Fibroblast of mammary gland (primary cell): ENCODE measurements at places on chromosomes 5 and 9.

GRCh38 chr5:57304931-57305330, 131.1 kb downstream of the GPBP1 start:
- DNase-seq, result no peak

DNA sequence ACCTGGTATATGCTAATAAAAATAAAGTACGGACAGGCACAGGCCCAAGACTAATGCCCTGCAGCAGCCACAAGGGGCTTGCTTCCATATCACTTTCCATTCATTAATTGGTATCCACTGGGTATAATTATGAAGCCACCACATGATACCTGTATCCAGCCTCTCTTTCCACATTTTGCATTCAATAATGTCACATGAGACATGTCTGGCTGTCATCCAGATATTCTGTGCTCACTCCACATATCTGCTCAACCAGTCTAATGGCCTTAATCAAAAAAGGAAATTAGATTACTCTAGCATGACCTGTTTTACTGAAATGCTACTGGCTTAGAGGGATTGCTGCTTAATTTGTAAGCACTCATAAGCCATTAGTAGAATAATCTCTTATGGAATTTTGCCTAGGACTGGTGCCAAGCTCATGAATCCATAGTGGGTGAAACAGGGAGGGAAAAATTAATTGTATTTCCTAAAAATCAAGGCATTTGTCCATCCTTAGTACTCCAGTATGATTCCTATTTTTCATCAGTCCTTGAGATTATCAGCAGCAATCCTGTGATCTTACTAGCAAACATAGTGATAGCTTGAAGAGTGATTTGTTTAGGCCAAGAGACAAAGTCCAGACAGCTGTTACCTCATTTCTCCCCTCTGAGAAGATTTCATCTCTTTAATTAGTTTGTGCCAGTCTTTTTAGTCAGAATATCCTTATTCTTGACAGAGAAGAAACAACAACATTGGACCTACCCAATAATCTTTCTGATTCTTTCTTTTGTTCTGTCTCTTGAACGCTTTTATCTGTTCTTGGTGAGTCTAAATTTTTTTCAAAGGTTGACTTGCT, 119.2 kb upstream of the ABCA1 start:
- DNase-seq, result no peak

DNA sequence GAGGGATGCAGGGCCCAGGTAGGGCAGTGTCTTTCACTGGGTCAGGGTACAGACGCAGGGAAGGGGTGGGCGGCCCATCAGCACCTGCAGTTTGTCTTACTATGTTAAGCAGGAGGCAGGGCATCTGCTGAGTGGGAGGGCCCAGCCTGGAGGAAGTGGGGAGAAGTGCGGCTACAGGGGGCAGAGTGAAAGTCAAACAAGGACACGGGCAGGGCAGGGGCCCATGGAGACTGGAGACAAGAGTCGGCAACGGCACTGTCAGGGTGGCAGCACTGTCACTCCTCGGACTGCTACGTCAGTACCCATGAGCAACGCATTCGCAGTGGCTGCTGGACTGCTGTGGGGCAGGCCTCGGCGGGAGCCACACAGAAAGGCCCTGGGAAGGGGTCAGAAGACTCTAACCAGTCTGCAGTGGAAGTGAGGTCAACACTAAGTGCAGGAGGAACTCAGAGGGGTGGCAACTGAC, 19.7 kb downstream of the CAMSAP1 start:
- no peak for DNase-seq

DNA sequence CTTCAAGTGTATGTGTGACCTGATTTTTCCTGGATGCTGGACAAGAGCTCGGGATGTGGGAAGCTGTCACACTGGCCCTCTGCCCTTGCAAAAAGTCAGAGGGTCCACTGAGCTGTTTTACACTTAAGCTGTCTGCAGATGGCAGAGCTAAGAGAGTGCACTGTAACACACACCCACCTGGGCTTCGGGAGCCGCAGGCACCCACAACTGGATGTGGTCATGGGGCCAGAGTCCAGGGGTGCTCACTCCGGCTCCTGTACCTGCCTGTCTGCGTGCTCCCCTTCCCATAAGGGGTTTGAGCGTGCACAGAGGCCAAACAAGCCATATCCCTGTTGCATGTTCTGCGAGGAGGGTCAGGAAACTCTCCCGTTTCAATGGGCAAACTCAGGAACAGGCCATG, 82.5 kb downstream of the LRRC70 start:
- DNase-seq, result no peak

- DNase-seq, result no peak
Measured at GRCh38 chr9:88736136-88736637, 201.2 kb downstream of the NXNL2 start.

GRCh38 chr9:36288070-36288469, 29.8 kb upstream of the GNE start:
- no peak for DNase-seq

- no peak for DNase-seq
Measured at GRCh38 chr5:115262011-115262320, 711 bp downstream of the PGGT1B start.

- no peak for DNase-seq
Measured at GRCh38 chr5:144230806-144231205, 60.1 kb downstream of the KCTD16 start.

DNA sequence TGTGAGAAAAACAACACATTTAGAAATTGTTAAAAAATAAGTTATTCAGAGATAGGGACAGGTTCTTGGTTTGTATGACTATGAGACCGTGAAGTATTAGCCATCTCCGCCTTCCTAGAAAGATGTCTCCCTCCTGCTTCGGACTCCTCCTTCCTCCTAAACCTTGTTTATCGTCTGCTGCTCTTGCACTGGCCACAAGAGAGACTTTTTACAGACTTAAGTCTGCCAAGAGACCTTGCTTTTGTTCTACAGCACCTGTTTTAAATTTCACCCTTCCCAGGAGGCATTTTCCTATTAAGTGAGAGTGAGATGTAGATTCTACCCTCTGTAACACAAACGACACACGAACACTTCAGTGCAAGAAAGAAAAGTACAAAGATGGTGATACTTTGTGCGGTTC, 274.6 kb downstream of the ARHGEF28 start:
- no peak for DNase-seq

- no peak for DNase-seq
Measured at GRCh38 chr9:5402217-5402616, 35.5 kb downstream of the PLGRKT start.

- DNase-seq, result no peak
Measured at GRCh38 chr5:110736753-110737152, 2.1 kb upstream of the SLC25A46 start.

GRCh38 chr9:136107155-136107952, 11.3 kb downstream of the TMEM250 start:
- no peak for DNase-seq

- peak; percentile 86 for DNase-seq
Measured at GRCh38 chr5:172411484-172412072, 42.7 kb downstream of the SH3PXD2B start.

GRCh38 chr5:178895615-178896571, at the start of gene ZFP2:
ZFP2 (plus strand) TSS chr5:178895913; CDS start chr5:178931314, 35,401 bp downstream.
- peak; percentile 42 for DNase-seq

DNA sequence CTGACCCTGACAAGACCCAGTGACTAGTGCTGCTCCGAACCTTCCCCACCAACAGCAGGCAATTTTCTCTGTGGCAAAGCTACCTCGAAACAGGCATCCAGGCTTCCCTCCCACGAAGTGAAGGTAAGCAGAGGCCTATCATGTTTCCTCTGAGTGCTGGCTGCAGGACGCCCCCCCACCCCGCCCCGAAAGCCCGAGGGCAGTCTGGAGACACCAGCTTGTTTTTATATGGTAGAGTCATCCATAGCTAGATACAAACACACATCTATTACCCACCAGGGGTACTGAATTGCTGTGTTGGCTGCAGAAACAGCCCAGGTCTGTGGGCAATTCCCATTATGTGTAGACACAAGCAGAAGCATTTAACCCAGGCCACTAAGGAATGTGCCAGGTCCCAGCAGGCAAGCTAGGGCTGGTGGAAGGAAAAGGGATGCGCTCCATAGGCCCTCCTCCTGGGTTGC, 40.4 kb downstream of the LIX1 start:
- DNase-seq, result no peak

DNA sequence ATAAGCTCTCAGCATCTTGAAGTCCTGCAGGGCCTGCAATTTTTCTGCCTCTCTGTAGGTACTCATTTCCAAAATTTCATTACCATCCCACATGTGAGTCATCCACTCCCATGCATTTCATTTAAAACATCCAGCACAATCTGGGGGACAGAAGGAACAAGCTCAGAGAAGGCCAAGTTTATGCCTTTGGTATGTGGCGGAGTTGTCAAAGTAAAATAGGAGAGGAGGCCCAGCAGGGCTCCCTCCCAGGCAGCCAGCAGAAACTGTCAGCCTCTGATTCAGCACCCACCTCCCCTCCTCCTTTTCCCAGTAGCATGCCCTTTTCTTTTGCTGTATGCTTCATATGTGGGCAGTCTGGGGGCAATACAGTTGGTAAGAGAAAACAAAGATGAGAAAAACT, 126.4 kb upstream of the ZNF366 start:
- DNase-seq, result peak; percentile 83

- DNase-seq, result no peak
Measured at GRCh38 chr9:17425384-17425783, 153.5 kb upstream of the SH3GL2 start.

DNA sequence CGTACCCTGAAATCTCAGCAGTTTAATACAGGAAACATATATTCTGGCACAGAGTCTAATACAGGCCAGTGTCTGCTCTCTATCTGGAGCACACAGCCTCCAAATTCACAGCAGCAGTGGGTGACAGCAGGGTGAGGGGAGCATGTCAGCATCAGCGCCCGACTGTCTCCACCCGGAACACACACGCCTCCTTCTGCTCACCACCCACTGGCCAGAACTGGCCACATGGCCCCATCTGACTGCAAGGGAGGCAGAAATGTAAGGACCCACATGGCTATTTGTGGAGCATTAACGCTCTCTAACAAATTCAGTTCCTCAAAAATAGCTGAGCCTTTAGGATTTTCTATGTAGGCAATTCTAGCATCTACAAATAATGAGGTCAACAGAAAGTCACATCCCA, 24.6 kb downstream of the UBE2QL1 start:
- DNase-seq, result no peak

GRCh38 chr5:39717176-39717897, 292.6 kb upstream of the DAB2 start:
- peak; percentile 54 for DNase-seq

DNA sequence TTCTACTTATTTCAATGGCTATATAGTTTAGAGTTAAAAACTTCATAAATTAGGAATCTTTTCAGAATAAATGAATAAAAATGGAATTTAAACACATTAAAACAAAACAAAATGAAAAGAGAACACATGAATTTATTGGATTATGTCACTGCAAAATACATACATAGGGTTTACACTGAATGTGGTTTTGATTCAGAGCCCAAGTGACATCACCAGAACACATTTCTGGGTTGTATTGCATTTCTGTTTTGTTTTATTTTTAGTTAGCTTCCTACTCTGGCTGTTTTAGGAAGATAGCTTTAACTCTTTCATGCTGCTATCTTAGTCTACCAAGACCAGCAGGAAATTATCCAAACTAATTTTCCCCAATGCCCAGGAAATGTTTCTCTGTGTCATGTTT, 1935.0 kb downstream of the EFNA5 start:
- DNase-seq, result no peak

- DNase-seq, result no peak
Measured at GRCh38 chr9:77912895-77913693, 118.5 kb downstream of the GNAQ start.

GRCh38 chr9:127812936-127813675, 10.4 kb downstream of the FPGS start:
- DNase-seq, result no peak

DNA sequence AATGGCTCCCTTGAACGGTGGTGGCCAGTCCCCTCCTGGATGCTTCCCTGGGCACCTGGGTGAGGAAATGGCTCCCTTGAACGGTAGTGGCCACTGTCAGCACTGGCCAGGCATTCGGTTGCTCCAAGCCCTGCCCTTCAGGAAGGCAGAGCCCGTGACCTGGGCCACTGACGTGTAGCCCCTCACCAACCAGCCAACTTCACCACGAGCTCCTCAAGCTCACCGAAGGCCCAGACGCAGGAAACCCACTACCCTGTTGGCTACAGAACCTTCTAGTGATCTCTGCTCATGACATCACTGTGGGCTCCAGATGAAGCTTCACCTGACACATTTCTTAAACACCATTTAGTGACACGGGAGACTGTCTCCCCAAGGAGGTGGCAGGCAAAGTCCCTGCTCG, 9.2 kb downstream of the SLC6A3 start:
- DNase-seq, result no peak

DNA sequence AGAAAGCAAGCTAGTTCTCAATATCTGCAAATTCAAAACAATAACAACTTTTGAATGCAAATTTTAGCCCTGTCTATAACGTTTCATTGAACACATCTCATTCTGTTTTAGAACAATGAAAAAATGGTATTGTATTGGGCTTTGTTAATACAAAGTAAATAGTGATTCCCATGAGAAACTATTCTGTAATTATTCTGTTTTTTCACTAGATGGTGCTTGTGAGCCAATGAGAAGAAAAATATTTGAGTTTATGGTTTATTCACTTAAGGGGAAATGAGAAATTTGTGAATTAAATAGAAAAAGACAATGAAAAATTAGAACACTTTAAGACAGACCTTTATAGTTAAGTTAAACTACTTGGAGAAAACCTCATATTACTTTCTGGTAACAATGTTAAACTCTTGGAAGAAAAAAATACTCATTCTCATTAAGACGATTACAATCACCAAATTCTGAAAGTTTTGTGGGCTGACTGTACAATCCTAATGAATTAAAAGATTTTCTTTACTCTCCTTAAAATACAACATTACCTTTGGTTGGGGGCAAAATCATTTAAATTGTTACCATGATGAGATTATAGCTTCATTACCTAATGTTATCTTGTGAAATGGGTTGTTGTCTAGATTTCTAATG, 127.0 kb downstream of the NNT start:
- DNase-seq, result peak; percentile 65

DNA sequence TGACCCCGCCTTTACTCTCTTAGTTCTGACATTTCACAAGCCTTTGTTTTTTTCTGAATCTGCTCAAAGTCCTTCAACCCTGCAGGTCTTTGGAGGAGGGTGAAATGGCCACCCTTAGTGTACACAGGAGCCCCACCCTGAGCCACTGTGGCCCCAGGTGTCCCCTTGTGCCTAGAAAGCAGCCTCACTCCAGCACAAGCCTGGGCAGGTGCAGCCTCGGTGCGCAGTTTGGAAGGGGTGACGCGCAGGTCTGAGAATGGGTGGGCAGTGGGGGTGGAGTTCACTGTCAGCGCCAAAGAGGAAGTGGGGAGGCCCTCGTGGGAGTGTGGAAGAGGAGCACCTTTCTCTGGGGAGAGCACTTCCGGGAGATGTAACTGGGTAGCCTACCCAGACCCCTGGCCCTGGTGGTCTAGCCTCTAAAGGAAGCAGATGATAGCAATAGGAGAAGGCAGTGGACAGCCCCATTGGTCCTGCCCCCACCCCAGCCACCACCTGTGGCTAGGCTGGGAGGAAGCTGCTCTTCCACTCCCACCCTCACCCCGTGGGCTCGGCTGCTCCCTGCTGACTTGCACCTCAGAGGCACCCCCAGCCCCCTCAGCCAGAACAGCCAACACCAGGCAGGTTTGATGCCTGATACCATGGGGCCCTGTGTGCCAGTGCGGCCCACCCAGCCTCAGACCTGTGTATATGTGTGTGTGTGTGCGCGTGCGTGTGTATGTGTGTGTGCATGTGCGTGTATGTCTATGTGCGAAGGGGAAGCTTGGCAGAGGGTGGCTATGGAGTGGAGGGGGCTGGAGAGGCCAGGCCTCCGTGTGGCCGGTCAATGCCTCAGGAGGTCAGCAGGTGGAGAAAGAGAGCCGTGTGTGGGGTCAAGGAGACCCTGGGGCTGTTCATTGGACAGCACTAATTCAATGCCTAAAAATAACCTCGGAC, 16.8 kb upstream of the DAB2IP start:
- DNase-seq, result peak; percentile 20

- DNase-seq, result no peak
Measured at GRCh38 chr5:103829585-103829984, 267.0 kb upstream of the NUDT12 start.
